ENCODE measurements at places on chromosomes 3 and 15.
A peak's percentile ranks its signal among the peaks of the same experiment; 100 is the strongest.

DNA sequence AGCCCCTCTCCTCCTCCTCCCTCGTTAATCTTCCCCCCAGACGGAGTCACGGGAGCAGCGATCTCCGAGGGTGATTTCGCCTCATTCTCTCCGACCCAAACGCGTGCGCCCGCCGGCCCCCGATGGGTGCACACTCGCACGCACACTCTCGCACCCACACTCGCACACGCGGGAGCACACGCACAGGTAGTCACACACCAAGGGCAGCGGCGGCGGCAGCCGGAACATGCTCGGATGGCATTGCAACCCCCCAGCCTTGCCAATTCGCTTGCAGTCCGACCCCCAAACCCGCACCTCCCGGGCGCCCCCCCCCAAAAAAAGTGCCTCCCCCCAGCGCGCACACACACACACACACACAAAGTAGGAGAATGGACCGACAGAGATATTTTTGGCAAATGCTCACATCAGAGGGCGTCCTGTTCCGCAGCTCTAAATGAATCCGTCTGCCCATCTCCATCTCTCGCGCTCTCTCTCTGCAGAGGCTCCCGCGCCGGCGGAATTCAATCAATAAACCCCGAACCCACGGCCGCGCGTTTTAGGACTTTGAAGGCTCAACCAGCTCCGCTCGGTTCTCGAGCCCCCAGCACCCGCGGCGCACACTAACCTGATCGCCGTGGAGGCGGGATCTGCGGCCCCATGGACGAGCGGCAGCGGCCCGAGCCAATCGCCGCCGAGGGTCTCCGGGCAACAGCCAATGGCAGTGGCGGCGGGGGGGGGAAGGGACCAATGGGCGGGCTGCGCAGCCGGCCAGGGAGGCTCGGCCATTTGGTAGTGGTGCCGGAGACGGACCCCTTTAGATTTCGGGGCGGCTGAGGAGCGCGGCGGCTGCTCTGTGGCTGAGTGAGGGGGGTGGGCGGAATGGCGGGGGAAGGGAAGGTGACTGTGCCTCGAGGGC is at the start of gene ANP32A:
TSS of gene ANP32A (minus strand) at position 601 of the 895 bp plus-strand sequence. CDS start at position 457, 144 bp downstream.
- DNase-seq = peak; percentile 97

DNA sequence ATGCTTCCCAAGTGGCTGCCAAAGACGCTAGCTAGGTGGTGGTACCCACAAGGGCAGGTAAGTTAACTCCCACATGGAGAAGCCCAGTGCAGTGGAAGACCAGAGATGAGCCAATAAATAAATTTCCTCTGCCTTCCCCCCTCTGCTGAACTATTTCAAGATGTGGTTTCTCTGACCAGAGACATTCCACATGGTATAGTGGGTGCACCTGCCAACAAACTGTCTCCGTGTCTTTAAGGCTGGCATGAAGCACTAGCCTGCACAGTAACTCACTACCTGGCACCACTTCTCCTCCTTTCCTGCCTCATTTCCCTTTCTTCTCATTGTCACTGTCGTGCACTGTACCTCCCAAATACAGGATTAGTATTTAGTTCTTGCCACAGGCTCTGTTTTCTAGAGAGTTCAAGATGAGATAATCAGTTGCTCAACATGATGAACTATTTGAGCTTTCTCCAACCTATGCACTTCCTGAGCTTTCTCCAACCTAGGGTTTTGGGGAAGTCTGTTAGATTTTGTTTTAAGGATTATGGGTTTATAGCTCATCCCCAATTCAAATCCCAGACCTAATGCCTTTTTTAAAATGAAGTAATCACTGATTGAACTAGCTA is 8.4 kb upstream of the CRTAP start:
- DNase-seq = no peak

- DNase-seq = no peak
Measured at GRCh38 chr15:43249699-43250203, 17.0 kb downstream of the TGM5 start.

DNA sequence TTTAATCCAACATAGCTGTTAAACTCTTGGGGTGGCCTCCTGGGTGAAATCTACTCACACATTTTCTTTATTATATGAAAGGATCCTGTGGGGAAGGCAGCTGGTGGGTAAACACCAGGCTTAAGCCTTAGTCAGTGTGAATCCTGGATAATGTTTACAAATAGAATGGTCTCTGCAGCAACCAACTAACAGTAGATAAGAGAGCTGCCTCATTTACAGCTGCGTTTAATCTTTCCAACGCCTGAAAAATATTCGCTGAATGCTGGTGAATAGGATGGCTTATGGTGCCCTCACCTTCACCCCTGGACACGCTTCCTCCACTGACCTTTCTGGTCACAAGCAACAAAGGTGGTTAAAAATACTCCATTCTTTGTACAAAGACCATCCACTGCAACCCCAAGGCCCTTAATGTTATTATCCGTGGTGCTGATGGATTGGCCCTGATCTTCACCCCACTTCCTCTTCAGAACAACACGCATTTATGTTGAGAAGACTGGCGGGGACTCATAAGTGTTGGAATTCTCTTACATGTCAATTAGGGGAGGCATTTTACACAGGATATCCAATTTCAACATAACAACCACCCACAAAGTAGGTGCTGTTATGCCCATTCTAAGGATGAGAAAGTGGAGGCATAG is 120.0 kb upstream of the FRMD4B start:
- no peak for DNase-seq

DNA sequence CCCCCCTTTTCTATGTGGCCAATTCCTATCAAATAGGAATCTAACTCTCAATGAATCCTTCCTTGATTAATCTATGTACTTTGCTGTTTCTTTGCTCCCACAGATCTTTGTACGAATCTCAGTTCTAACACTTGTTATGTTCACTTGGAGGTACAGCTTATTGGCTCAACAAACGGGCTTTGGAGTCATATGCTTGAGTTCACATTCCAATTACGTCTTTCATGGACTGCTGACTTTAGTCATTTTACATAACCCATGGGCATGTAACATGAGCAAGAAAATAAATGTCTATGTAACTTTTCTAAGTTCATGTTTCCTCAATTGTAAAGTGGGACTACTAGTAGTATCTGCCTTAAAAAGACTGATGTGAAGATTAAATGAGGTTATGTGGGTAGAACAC is 123.2 kb upstream of the TBC1D5 start:
- no peak for DNase-seq

GRCh38 chr3:31322460-31322859 is 210.3 kb upstream of the STT3B start:
- no peak for DNase-seq

GRCh38 chr3:22792533-22792932 is 410.6 kb upstream of the UBE2E2 start:
- no peak for DNase-seq

DNA sequence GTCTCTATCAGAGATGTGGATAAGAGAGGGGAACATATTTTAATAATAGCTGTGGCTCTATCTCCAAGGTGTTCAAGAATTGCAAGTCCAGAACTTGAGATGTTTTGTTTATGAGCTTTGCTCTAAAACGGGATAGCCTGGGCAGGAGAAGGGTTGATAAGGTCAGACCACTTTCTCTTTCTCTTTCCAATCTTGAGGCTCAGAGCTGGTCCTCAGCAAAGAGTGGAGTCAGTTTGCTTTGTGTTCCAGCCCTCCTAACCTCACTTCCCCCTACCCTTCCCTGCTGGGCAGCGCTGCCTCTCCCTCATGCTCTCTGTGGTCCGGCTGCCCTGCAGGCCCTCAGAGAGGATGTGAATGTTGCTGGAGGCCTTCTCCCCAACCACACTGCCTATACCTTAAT is 13.8 kb downstream of the KLHL6 start:
- DNase-seq = no peak

DNA sequence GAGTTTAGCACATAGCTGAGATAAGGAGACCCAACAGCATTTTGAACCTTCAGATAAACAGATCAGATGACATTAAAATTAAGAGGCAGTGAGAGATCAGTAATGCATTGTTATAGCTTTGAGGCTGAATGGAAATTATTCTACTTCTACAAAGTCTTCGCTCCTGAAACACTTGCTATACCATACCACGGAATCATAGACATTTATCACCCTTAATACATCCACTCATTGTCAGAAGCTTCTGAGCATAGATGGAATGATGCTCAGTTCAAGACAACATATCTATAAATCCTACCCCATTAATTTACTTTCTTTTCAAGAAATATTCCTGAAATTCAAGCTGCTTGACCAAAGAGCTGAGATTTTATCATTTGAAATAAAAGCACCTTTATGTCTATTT is 266.7 kb downstream of the C3orf38 start:
- no peak for DNase-seq

GRCh38 chr3:23824699-23825444 is 19.1 kb downstream of the UBE2E1 start:
- DNase-seq = no peak

GRCh38 chr3:173933113-173933512 is 535.6 kb downstream of the NLGN1 start:
- no peak for DNase-seq

DNA sequence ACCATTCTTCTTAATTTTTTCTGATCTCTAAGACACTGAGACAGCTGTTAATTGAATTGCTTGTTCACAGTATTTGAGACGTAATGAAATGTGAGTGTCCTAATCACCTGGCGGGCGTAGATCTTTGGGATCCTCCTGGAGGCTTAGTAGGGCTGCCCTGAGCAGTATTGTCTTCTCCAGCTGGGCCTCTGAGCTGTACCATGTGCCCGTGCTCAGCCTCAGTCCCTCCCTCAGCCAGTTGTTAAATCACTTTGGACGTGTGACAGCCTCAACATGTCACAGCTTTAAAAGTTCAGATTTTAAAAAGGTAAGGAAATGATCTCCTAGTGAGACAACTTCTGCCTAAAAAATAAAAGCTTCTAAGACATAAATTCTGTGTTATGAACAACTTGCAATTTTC is 35.5 kb downstream of the IGF1R start:
- no peak for DNase-seq

DNA sequence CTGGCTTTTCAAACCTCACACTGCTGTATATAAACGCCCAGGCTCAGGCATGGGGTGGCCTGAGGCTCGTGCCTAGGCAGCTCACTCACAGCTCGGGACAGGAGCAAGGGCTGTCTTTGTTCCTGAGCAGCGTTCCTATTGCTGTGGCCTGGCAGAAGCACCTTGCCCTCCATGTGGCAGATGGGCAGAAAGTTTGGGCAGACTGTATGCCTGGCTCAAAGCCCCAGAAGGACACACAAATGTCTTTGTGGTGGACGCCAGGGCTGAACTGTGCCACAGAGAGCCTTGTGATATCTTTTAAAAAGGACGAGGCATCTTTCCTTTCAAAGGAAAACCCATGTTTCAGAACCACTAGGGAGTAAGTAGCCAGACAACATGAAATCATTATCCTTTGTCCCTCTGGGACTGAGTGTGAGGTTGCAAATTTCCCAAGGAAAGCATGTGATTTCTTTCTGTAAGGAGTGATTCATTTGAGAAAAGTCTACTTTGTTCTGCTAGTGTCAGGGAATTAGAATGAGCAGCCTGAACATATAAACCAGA is 29.3 kb upstream of the UBE2E1 start:
- no peak for DNase-seq

GRCh38 chr3:4656059-4656458 is 162.9 kb downstream of the ITPR1 start:
- DNase-seq = no peak

GRCh38 chr15:55799291-55800212 is 56.6 kb upstream of the PRTG start:
- no peak for DNase-seq

- DNase-seq = no peak
Measured at GRCh38 chr3:115784739-115785536, 161.6 kb downstream of the GAP43 start.

GRCh38 chr3:102233881-102234280 is 200.9 kb upstream of the ZPLD1 start:
- no peak for DNase-seq

DNA sequence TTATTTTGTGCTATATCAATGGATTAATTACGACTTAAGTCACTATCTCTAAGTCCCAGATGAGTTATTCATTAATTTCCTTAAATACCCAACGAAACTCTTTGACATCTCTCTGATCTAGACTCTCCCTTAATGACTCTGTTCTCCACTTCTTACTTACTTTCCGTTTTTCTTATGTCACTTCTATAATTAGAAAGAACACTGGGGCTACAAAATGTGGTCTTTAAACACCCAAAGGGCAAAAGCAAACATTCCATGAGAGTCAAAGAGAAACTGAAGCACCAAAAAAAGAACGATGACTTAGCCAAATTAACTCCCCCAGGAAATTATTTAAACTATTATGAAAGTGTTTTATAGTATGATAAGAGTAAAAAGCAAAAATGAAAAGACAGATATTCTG is 166.4 kb upstream of the UBE2E2 start:
- DNase-seq = no peak

DNA sequence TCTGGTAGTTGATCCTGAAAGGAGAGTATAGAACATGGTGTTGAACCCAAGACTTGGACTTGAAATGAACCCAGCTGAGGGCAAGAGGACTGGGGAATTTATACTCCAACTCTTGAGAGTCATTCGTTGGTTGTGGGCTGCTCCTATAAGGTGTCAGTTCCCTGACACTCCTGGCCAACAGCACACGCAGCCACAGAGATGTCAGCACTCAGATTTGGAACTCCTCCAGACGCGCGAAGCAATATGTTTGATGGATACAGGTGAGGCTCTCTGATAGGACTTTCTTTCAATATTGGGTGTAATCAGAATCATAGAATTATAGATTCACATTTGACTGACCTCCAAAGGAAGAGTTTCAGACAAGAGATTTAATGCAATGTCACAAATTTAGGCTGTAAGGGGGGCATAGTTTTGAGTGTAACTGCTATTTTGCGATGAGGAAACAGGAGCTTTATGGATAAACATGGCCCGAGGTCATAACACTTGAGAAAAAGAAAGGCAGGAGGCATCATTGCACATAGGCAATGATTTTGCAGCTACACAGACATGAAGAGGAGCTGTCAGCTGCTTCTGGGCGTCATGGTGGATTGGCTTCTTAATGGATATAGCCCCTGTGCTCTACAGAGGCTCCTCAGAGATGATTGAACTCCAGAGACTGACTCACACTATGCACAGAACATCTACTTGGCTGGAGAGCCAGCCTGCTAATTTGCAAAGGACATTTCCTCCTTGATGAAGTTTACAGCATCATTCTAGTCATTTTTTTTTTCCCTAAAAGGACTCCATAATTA is 569.2 kb upstream of the RGMA start:
- no peak for DNase-seq

DNA sequence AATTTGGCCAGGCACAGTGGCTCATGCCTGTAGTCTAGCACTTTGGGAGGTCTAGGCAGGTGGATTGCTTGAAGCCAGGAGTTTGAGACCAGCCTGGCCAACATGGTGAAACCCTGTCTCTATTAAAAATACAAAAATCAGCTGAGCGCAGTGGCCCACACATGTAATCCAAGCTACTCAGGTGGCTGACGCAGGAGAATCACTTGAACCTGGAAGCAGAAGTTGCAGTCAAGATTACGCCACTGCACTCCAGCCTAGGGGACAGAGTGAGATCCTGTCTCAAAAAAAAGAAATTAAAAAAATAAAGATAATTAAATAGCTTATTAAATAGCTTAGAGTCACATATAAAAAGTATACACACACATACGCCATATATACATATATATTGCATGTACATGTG is 3.7 kb upstream of the TIPARP start:
- no peak for DNase-seq

GRCh38 chr3:42749753-42750231 is 23.3 kb downstream of the CCDC13 start:
- no peak for DNase-seq
